ENCODE measurements at places on chromosomes 5 and 9. TPM values are rescaled to one million over a fixed set of nuclear protein-coding genes. Genes with fewer than 3 reads are reported as not detected.

The SPINK7 gene
- not detected for total RNA-seq

The PCAT7 gene
- not detected for total RNA-seq

The PCDHB13 gene
- total RNA-seq, result 6.1 TPM

The ELOVL7 gene
- total RNA-seq, result 4.1 TPM

The CNTNAP3B gene
- total RNA-seq, result 35.9 TPM

The GPR21 gene
- total RNA-seq, result 28.9 TPM

The C9 gene
- under 0.01 TPM for total RNA-seq

The NTNG2 gene
- 16.3 TPM for total RNA-seq

The CDC26 gene
- 14.3 TPM for total RNA-seq

The CCDC171 gene
- 28.9 TPM for total RNA-seq

DNA sequence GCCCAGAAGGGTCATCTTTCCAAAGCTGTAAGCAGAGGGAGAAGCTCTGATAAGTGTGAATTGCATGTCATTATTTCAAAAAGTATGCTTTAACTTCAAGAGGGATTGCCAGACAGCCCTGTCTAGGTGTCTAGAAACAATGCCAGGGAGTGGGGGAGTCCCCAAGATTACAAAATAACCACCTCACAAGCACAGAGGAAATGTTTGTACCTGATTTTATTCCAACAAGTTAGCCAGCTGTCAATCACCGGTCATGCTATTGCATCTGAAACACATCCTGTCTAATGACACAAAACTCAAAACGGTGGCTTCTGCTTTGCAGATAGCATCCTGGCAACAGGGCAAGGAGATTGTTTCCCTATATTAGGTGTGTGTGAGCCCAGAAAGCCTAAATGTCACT is 154.2 kb upstream of the WWC1 start:
- no peak for DNase-seq

GRCh38 chr9:134789168-134789567 is 91.4 kb upstream of the FCN2 start:
- no peak for DNase-seq

DNA sequence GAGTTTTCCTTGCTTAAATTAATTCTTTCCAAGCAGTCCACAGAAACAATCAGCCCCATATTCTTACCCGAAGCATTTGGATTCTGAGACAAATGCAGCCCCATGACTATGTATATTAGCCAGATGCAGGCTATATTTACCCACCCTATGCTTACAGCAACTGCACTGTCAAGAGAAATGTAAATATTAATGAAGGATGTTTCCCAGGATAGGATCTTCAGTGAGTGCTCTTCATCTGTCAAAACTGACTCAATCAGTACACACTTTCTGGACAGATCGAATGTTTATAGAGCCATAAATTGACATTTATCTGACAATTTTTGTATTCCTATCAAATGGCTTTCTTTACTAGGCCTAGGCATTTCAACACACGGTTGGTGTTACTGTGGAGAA is 725.3 kb upstream of the SEMA6A start:
- no peak for DNase-seq

DNA sequence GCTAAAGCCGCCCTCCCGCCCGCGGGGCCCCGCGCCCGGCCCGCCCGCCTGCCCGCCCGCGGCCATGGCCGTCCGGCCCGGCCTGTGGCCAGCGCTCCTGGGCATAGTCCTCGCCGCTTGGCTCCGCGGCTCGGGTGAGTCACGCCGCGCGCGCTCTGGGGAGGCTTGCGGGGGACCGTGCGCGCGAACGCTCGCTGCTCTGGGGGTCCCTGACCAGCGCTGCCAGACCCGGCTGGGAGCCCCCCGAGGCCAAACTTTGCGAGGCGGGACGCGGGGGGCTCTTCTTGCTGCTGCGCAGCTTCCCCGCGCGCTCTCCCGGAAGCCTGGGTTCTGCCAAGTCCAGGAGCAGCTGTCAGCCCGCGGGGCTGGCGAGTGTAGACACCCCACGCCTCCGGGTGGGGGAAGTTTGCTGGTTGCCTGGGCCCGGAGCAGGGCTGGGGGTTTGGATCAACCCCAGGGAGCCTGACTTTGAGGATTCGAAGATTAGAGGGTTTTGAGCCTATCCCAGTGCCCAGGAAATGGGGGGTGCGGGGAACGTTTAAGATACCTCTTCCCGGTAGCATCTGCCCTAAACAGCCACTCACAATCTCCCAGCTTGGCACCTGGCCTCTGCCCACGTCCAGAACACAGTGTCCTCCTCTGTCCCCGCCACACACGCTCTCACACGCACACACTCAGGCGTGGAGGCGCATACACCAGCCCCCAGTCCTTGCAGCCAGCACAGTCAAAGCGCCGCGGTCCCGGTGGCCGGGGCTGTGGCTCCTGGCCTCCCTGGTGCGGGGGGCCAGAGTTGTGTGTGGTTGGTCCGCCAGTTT is 535 bp downstream of the UNC5A start:
- DNase-seq, result no peak

- no peak for DNase-seq
Observed at GRCh38 chr5:102798104-102798785, 43.1 kb downstream of the PAM start.

DNA sequence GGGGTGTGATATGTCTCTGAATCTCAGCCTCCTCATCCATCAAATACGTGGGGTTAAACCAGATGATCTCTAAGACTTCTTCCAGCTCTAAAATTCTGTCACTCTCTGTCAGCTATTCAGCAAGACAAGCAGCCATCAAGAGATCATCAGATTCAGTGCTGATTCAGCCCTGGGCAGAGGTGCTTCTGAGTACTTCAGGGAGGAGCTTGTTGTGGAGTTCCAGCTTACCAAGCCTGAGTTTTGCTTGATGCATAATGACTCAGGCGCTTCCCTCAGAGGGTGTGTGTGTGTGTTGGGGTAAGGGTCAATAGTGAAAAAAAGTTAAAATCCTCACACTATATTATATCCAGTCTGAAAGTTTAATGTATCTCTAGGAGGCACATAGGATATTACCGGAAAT is 29.6 kb upstream of the TAF1L start:
- no peak for DNase-seq

- no peak for DNase-seq
Observed at GRCh38 chr9:101650142-101650541, 55.4 kb upstream of the PPP3R2 start.

DNA sequence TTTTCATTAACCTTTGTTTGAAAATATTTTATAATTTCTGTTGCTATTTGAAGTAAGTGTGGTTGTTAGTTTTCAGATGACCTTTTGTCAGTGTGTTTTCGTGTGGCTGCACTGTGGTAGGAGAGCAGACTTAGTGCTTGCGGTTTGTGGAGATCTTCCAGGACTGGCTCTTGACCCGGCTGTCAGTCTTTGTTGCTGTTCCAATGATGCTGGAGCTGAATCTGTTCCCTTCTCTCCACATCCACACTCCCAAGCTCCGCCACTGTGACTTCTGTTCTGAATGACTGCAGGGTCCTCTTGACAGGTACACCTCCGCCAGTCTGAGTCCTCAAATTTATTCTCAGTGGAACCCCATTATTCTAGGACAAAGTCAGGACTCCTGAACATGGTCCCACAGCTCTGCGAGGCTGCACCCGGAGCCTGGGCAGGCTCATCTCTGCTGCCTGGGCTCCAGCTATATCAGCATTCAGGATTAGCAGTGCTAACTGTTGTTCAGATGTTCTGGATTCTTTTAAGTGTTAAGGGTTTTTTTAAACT is 126.0 kb downstream of the WNK2 start:
- DNase-seq, result no peak

DNA sequence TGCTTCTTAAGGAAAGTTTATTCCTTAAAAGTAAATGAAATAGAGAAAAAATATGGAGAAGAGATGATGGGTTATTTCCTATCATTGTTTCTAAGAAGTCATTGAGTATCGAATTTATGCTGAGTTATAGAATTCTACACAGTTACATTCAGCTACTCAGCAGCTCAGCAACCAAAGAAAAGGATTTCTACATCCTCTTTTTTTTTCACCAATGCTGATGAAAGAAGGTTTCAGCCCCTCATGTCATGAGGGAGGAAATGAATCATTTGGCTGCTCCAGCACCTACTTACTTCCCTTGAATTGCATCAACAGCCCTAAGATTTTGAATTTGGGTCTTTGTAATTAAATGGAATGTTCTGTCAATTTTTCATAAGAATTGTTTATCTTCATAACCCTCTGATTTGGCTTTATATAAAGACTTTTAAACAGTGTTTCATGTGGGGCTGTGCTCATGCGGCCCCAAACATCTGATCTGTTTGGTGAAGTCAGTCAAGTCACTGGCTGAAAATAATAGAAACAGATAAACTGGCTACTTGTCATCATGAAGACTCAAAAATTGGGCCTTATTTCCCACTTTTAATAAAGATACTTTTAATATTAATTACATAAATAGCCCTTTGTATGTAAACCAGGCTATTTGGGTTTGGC is 18.5 kb upstream of the SNX2 start:
- no peak for DNase-seq

DNA sequence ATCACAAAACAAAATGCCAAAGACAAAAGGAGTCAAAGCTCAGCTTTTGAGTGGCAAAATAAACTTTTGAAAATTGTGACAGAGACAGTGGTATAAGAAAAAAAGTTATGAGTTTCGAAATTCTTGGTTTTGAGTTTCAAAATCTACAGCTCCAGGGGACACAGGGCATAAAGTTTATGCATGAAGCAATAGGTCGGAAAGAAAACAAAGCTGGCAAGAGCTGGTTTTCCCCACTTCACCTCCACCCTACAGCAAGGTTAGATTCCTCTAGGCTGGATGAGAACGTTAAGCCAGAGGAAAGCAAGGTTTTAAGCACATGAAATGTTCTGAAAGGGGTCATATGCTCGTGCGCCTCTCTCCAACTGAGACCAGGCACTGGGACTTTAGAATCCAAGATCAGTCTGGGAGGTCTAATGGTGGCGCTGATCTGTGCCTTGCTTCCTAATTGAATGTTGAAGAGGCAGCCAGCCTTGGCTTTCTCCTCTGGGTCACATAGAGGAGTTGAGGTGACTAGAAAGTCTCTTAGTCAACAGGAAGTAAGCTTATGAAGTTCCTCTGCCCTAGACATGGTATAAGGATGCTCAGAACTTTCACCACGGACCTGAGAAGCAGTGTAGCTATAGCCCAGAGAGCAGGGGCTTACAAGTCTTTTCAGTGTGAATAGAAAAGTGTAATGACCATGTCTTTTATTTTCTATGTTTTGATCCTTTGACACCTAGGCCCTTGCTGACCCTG is 167.7 kb upstream of the DMAC1 start:
- DNase-seq, result no peak

DNA sequence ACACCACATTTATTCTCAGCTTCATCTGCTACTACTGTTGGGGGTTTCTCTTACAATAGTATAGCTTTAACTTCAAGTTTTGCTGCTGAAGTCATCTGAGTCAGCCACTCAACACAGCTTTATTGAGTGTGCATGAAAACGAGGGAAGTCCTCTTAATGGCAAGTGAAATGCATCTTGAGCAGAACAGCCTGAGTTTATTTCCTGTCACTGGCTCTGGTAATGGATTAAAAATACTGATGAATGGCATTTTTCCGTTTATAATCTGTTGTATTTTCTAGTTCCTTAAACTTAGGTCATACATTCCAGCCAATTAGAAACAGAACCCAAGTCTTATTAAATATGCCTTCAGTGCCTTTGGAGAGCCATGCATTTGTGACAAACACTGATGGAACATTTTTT is 238.6 kb downstream of the SLF1 start:
- DNase-seq, result no peak

DNA sequence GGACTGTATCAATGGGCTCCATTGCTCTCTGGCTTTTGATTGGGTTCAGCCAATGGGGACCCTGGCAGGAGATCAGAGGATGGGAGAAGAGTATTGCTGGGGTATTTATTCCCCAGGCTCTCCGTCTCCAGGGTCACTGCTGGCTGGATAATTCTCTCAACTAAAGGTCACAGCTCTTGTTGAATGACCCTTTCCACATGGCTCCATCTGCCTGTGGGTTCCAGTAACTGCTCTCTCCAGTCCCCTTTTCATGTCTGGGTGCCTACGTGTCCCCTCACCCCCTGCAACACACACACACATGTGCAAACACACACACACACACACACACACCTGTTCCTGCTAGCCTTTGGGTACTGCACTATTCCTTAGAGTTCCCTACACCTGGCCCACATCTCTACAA is 53.9 kb upstream of the RIC1 start:
- DNase-seq, result no peak

- DNase-seq, result no peak
Observed at GRCh38 chr5:107359033-107359915, 311.5 kb downstream of the EFNA5 start.

GRCh38 chr5:132260714-132261551 is 3.4 kb downstream of the PDLIM4 start:
- peak; percentile 29 for DNase-seq

- no peak for DNase-seq
Observed at GRCh38 chr5:8864053-8864452, 681.8 kb downstream of the SEMA5A start.

GRCh38 chr9:137455359-137455991 is 3.7 kb downstream of the NSMF start:
- DNase-seq, result no peak

GRCh38 chr9:136644343-136644592 is 18.4 kb upstream of the EGFL7 start:
- DNase-seq, result no peak

DNA sequence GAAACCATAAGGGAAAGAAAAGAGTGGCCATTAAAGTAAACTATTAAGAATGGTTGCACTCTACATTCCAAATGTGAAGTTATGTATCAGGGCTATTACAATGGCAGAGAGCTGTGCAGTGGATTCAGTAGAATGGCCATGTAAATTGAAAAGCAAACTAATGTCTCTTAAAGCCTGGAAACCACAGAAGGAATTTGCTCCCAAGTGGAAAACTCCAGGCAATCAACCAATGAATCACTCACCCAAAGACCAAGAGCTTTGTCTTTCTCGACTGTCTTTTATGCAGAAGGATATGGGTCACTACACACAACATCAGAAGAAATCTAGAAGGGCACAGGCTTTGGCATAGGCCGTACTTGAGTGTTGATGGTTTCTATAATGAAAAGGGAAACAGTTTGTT is 114.9 kb downstream of the TLE1 start:
- DNase-seq, result no peak

GRCh38 chr5:150253416-150254208 is 36.0 kb downstream of the CAMK2A start:
- no peak for DNase-seq

DNA sequence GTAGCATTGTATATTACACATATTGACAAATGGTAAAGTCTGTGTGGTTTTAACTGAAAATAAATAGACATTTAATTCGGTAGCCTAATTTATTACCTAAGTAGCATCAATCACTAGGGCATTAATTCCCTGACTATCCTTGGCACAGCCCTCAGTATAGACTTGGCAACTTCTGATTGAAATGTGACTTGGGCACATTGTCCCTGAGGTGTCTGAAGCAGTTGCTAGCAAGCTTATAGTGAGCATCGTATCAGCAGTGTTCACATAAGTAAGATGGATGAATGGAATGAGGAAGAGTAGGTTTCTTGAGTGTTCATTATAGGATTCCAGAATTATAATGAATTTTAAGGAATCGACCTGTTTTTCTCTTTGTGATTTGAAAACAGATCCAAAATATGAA is 16.1 kb downstream of the LURAP1L start:
- DNase-seq, result no peak

- no peak for DNase-seq
Observed at GRCh38 chr9:73183917-73184861, 32.5 kb downstream of the ANXA1 start.

GRCh38 chr5:80662108-80662507 is 7.3 kb upstream of the DHFR start:
- no peak for DNase-seq
